ENCODE measurements at places on chromosomes 2 and 18. TPM values are rescaled to one million over a fixed set of nuclear protein-coding genes. Genes with fewer than 3 reads are reported as not detected.

Gene STPG4
- total RNA-seq = 0.28 TPM

Gene TCF4
- total RNA-seq = 118 TPM

Gene RFTN2
- 2.4 TPM for total RNA-seq

Gene EPB41L5
- 32.3 TPM for total RNA-seq

Gene HOXD13
- not detected for total RNA-seq

Gene COLEC11
- 0.47 TPM for total RNA-seq

Gene REG3G
- not detected for total RNA-seq

Gene TUBB6
- total RNA-seq = 126 TPM

Gene SLC9A4
- total RNA-seq = not detected

Gene DSG1
- total RNA-seq = not detected

Gene GKN2
- total RNA-seq = not detected

DNA sequence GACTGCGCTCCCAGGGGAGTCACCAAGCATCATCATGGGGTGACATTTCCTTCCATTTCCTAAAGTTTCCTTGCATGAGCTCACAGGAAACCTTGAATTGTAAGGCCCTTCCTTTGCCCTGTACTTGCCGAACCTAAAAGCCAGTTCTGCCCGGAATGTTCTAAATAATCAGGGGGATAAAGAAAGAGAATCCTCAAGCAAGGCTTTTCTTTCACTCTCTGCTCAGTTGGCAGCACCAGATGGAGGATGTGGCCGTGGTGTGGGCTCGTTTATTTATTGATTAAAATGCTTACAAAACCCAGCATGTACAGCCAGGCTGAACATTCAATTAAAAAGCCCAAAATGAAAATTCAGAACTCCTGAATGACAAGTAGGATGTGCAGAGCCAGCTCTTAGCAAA is 170.5 kb downstream of the SH3RF3 start:
- DNase-seq = no peak

GRCh38 chr2:239292959-239293774 is 107.7 kb downstream of the HDAC4 start:
- no peak for DNase-seq

DNA sequence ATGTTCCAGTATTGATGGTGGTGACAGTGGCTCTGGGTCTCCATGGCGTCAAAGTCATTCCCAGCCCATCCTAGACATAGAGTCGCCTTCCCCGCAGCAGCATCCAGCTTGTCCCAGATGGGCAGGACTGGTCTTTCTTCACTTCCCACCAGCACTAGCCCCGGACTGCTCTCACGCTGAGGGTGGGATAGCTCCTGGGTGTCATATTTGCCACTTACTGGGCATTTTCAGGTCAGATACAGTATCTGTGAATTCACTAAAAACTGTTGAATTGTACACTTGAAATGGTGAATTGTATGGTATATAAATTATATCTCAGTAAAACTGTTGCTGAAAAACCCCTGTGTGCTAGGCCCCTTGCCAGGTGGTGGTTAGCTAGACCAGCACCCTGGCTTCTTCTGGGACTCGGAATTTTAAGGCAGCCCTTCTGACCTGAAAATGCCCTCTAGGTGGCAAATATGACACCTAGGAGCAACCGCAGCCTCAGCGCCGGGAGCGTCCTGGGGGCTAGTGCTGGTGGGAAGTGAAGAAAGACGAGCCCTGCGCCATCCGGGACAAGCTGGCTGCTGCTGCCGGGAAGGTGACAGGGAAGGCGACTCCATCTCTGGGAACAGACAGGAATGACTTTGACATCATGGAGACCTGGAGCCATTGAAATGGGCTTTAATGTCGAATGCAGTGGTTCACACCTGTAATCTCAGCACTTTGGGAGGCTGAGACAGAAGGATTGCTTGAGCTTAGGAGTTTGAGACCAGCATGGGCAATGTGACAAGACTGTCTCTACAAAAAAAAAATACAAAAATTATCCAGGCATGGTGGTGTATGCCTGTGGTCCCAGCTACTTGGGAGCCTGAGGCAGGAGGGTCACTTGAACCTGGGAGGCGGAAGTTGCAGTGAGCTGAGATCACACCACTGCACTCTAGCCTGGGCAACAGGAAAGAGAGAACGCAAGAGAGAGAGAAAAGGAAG is 56.2 kb downstream of the DDX1 start:
- DNase-seq = peak; percentile 41

DNA sequence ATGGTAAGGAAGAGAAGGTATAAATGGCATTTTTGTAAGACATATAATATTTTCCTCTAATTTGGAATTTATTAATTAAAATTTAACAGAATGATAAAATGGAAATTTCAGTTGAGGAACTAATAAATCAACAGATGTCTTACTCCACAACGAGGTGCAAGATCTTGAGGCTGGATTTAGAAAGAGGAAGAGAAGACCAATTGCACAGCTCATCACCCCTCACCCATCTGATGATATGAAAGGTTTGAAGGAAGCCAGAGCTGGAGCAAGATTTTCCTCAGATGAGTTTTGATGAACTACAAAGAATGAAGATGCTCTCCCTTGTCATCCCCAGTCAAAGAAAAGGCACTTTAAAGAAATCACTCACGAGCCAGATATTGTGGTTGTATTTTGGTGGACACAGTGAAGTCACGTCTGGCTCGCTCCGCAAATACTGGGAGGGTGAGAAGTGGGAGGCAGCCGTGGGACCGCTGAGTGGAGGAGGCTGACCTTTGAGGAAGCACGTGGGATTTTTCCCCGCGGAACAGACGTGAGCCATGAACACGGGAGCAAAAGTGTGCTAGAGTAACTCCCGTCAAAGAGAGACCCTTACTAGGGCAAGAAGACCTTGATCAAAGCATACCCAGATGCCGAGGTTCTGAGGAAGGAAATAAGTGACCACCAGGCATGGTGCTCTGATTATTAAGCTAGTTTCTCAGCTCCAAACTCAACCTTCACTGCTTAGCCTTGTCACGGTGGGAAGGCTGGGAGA is 511.4 kb downstream of the RNF144A start:
- DNase-seq = no peak

DNA sequence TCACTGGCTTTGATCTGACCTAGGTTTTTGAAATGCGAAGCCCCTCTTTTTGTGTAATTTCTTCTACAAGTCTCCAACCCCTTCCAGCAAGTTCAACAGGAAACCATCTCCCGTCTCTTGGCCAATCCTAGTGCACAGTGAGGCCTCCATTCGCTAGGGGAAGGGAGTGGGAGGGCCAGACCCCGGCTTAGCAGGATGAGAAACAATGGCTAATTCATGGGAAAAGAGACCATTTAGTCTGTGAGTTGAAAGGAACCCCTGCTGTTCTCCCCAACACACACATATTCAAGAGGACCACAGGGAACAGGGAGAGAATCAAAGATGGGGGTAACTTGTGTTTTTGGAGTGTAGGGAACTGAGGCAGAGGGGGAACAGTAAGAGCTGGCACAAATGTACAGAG is 83.0 kb downstream of the RTN4 start:
- DNase-seq = no peak

DNA sequence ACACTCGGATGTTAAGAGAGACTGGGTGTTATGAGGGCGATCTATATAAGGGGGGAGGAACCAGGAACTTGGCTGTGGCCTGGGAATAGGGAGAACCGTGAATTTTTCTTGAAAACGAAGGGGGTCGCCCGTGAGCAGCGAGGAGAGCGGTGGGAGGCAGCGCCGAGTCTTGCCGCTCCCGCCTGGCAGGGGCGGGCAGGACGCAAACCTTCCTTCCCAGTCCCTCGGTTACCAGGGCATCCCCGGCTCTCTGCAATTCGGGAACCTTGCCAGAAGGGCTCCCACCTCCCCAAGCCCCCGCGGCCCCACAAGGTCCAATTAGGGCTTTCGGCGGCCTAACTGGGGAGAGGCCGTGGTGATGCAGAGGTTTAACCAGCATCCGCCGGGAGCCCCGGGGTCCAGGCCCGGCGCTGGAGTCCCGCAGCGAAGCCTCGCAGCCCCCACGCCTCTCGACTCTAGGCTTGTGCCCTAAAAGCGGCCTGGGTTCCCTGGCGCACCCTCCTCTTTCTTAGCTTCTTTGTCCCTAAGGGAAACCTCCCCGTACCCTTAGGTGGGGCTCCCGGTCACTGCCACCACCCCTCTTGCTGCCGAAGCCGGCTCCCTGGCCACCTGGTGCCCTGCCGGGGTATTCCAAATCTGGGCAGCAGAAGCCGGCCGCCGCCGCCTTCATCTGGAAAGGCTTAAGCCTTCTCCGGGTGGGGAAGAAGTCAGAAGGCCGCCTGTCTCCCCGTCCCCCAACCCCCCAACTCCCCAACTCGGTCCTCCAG is 680 bp upstream of the FHOD3 start:
- DNase-seq = peak; percentile 87

GRCh38 chr2:156229724-156230362 is 102.7 kb downstream of the NR4A2 start:
- no peak for DNase-seq

GRCh38 chr2:224268441-224268840 is 133.5 kb downstream of the FAM124B start:
- no peak for DNase-seq

GRCh38 chr2:96144481-96145035 is 682 bp downstream of the DUSP2 start:
- DNase-seq = no peak

GRCh38 chr2:24076849-24077534 is 866 bp upstream of the SF3B6 start:
- DNase-seq = no peak

GRCh38 chr2:124662946-124663644 is 638.0 kb downstream of the CNTNAP5 start:
- no peak for DNase-seq

GRCh38 chr2:140270224-140270623 is 1490.0 kb upstream of the NXPH2 start:
- no peak for DNase-seq

- no peak for DNase-seq
Observed at GRCh38 chr18:22523481-22523880, 105.8 kb upstream of the CTAGE1 start.

GRCh38 chr2:233002829-233003657 is 10.0 kb downstream of the NGEF start:
- no peak for DNase-seq

GRCh38 chr2:205868053-205868452 is 185.8 kb downstream of the NRP2 start:
- DNase-seq = no peak

DNA sequence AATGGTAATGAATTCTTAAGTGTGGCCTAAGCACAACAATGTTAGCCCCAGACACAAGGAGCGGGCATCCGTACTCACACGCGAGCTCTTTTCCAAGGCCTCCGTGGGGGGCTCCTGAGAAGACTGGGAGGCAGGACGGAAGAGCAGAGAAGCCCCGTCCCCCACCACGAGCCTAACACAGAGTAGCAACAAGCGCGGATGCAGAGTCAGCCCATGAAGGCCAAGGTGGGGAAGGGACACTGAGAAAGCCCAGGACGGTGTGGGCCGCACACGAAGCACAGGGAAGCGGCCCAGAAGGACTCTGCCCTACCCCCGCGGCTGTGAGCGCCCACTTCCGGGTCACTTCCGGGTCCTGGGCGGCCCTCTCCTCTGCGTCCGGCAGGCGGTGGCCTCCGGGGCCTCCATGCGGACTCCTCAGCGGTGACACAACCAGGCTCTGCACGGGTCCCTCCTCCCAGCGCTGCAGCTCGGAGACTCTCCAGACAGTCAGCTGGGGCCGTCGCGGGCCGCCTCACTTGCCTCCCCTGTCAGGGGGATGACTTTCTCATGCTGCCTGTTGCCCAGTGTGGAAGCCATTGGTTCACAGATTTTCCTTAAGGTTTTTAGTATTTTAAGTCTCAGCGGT is 151.5 kb downstream of the MTCL1 start:
- no peak for DNase-seq
